Right lobe of liver (tissue), 6 donors: ENCODE measurements at places on chromosomes 13 and 19. TPM values are rescaled to one million over a fixed set of nuclear protein-coding genes. Genes with fewer than 3 reads are reported as not detected.

Gene ZNF560
- not detected for total RNA-seq

Gene NHLRC3
- total RNA-seq: 15.7 TPM

DNA sequence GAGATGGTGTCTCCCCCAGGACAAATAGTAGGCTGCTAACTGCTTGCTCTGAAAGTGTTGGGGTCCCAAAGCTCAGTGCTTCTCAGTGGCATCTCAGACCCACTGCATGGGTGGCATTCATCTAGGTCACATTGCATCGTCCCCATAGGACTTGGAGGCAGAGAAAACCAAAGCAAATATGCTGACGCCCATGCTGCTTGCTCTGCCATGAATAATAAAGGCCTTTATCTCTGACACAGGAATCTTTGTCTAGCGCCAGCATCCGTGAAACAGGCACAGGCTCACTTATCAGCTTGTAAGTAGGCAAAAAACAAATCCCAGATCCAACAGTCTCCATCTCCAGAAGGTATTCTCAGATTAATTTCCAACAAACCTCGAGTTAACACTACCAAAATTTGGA is 18.9 kb upstream of the IPO5 start:
- no peak for DNase-seq
- no peaks in the 10 kb centered on the region for H3K4me1 ChIP-seq
- no peaks in the 10 kb centered on the region for H3K36me3 ChIP-seq

GRCh38 chr13:31598990-31599389 is 140.3 kb upstream of the RXFP2 start:
- no peak overlapping the region for H3K27ac ChIP-seq
- H3K4me1 ChIP-seq: no peaks in the 10 kb centered on the region
- no peak overlapping the region for H3K4me3 ChIP-seq
- H3K27me3 ChIP-seq: no peaks in the 10 kb centered on the region
- no peak for DNase-seq
- H3K36me3 ChIP-seq: no peaks in the 10 kb centered on the region

- peaks cover 15% of the 10 kb centered on the region for H3K27me3 ChIP-seq
- H3K36me3 ChIP-seq: no peaks in the 10 kb centered on the region
- no peaks in the 10 kb centered on the region for H3K4me1 ChIP-seq
- H3K27ac ChIP-seq: no peak overlapping the region
- no peak for DNase-seq
- H3K4me3 ChIP-seq: no peak overlapping the region
Measured at GRCh38 chr19:41785653-41786052, 10.7 kb upstream of the CEACAM3 start.

DNA sequence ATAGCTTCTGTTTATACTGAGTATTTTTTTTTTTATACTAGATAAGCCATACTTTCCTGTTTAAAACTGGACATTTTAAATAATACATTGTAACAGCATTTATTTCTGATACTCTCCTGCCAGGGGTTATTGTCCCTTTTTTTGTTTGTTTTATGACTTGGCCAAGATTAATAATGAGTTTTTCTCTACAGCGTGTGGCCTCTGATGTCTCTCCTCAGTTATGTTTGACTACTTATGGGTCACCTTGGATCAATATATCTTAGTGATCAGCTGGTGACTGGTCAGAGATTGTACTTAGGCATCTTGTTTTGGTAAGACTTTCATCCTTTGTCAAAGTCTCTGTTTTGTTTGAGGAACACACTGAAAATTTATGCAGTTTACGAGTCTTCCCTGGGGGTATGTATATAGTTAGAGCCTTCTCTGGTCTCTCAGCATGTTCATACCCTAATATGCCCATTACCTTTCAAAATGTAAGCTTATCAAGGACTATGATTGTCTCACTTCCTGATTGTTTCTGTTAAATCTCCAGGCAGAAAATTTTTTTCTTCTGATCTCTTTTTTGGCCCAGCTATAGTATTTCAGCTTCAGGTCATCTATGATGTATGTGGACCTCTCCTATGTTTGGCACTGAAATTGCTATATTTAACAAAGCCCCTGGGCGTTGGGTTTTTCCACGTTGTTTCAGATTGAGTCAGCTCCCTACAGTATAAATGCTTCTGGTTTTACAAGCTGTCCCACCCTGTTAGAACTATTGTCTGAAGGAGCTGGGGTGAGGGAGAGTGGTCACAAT is 87.9 kb downstream of the URI1 start:
- no peak overlapping the region for H3K27ac ChIP-seq
- H3K27me3 ChIP-seq: no peaks in the 10 kb centered on the region
- DNase-seq: no peak
- no peaks in the 10 kb centered on the region for H3K36me3 ChIP-seq
- no peaks in the 10 kb centered on the region for H3K4me1 ChIP-seq
- H3K4me3 ChIP-seq: no peak overlapping the region

DNA sequence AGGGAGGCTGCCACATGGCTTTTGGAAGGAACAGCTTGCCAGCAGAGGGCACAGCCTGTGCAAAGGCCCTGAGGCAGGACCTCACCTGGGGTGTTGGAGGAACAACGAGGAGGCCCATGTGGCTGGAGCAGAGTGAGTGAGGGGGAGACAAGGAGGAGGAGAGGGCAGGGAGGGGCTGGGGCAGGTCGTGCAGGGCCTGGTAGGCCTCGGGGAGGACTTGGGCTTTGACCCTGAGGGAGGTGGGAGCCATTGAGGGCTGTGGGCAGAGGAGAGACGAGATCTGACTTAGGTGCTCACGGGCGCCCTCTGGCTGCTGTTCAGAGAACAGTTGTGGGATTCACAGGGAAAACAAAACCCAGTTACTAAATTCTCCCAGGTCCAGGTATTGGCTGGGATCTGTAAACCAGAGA is 25.2 kb downstream of the ZNRF4 start:
- H3K36me3 ChIP-seq: no peaks in the 10 kb centered on the region
- H3K27me3 ChIP-seq: no peaks in the 10 kb centered on the region
- no peak overlapping the region for H3K4me3 ChIP-seq
